NCI-H345 (cell line): ENCODE measurements at places on chromosomes 7 and 10.

DNA sequence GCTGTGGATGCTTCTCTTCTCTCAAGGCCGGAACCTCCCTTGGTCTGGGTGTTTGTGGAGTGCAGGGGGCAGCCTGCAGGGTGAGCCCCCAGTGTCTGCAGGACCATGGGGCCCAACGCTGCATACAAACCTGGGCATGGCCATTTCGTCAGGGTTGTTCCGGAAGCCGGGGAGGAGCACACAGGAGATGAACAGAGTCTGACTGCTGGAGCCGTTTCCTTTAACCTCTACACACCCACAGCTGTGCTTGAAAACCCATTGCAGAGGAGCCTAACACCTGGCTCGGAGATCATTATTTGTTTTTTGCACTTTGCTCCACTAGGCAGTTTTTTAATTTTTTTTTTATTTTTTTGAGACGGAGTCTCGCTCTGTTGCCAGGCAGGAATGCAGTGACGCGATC, 167.6 kb upstream of the INSYN2A start:
- no peak for DNase-seq

GRCh38 chr7:112959276-112959675, 127.4 kb downstream of the GPR85 start:
- no peak for DNase-seq

GRCh38 chr7:110413038-110413437, 677.9 kb upstream of the LRRN3 start:
- no peak for DNase-seq

GRCh38 chr10:11757454-11757820, 15.3 kb downstream of the ECHDC3 start:
- peak; percentile 74 for DNase-seq

DNA sequence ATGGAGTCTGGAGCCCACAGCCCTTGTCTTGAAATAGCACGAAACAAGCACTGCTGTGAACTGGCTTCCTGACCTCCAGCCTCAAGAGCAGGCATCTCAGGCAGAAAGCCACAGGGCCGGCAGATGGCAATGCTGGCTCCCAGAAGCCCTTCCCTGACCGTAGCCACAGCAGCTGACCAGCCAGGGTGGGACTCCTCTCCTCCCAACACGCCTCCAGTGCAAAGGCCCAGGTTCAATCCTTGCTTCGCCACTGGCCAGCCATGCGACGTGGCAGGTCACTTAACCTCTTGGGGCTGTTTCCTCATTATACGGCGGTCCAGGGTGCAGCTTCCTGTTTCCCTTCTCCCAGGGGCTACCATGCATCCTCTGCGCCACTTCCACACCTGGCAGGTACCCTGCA, 12.8 kb downstream of the PRKAG2 start:
- DNase-seq, result no peak

GRCh38 chr7:88200789-88201188, 19.0 kb downstream of the SRI start:
- peak; percentile 91 for DNase-seq

DNA sequence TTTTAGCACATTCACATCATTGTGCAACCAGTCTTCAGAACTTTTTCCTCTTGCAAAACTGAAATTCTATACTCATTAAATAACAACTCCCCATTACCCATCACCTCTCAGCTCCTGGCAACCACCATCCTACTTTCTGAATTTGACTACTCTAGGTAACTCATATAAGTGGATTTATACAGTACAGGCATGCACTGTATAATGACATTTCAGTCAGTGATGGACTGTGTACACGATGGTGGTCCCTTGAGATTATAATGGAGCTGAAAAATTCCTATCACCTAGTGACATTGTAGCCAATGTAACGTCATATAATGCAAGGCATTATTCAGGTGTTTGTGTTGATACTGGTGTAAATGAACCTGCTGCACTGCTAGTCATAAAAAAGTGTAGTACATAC, 60.1 kb downstream of the BTRC start:
- no peak for DNase-seq

DNA sequence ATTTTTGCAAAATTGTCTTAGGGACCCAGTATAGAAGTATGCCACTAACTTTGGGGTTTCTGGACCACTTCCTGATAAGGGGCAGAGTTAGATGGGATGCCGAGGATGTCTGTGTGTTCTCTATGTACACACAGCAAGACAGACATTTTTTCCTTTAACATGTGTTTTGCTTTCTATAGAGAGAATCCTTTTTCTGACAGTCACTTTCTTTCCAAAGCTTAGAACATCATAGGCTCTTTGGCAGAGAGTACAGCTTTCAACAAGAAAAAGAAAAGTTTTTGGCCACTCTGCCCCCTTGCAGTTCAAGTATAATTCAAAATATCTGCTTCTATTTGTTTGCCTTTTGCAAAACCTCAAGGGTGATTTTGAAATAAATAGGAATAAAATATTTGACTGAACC, 44.1 kb downstream of the PAPSS2 start:
- DNase-seq, result no peak

DNA sequence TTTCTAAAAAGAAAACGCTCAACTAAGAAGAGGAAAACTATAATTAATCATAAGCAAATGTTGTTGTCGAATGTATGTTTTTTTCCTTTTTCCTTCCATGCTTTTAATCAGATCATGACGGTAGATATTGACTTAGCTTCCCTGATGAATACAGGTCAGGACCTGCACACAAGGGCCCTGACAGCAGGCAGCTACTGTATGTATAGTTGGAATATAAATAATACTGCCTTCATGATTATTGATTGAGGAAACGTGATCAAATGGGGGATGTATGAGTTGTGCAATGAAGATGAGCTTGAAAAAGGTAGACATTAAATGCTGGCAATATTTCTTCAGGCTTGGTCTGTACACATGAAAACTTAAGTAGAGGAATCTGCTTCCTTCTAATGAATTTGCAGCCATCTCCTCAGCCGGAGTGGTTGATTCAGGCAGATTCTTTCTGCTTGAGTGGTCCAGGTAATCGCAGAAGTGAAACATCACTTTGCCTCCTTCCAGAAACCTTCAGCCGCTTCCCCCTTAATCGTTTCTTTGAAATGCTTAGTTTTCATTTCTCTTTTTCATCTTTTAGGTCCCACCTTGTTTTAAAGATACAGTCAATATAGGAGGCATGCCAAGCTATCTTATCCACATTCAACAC, 656.5 kb downstream of the SDK1 start:
- no peak for DNase-seq

DNA sequence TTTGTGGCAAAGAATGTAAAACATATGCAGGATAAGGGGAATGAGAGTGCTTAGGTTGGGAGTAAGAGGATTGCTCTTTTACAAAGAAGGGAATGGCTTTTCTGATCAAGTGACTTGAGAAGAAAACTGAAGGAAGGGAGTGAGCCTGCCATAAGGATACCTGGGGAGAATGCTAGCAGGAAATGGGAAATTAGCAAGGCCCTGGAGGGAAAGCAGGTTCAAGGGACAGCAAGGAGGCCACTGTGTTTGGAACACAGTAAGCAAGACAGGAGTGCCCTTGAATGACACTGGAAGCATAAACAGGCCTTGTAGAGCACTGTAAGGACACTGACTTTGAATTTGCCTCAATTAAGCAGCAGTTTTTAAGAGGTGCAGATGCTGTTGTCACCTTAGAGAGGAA, 1069.9 kb downstream of the DNAJB9 start:
- no peak for DNase-seq
